ENCODE measurements at places on chromosomes 13 and 19.

GRCh38 chr13:111962431-111962891, 104.5 kb upstream of the SOX1 start:
- no peak for DNase-seq

DNA sequence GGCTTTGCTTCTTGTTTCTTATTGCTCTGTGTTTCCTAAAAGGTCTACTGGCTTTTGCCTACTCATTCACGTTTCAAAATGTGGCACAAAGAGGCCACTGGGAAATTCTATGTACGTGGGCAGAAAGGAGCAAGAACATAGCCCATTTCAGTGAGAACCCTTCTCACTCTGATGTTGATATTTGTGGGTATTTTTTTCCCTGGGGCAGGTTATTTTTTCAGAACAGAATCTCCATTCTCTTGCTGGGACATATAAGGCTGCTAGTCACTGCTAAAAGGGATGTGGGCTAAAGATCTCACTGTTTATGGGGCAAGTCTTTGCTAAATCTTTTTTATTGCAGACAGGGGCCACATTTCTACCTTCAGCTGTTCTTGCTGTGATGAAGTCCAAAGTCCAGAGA, 27.1 kb downstream of the EDNRB start:
- no peak for DNase-seq

DNA sequence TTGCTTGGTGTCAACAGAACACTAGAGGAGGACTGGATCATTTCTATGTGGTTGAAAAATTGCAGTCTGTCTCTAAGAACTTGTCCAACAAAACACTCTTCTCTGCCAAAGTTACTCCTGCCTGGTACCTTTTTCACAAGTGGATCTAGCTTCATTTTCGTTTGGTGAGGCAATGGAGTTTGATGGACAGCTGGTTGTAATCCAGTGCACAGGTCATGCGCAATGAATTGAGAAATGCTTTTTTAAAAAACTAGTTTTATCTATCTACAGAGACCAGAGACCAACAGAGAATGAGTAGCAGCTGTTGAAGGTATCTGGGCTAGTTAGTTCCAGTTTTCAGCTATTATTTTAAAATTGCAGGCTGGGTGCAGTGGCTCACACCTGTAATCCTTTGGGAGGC, 12.0 kb upstream of the KBTBD6 start:
- DNase-seq, result no peak

DNA sequence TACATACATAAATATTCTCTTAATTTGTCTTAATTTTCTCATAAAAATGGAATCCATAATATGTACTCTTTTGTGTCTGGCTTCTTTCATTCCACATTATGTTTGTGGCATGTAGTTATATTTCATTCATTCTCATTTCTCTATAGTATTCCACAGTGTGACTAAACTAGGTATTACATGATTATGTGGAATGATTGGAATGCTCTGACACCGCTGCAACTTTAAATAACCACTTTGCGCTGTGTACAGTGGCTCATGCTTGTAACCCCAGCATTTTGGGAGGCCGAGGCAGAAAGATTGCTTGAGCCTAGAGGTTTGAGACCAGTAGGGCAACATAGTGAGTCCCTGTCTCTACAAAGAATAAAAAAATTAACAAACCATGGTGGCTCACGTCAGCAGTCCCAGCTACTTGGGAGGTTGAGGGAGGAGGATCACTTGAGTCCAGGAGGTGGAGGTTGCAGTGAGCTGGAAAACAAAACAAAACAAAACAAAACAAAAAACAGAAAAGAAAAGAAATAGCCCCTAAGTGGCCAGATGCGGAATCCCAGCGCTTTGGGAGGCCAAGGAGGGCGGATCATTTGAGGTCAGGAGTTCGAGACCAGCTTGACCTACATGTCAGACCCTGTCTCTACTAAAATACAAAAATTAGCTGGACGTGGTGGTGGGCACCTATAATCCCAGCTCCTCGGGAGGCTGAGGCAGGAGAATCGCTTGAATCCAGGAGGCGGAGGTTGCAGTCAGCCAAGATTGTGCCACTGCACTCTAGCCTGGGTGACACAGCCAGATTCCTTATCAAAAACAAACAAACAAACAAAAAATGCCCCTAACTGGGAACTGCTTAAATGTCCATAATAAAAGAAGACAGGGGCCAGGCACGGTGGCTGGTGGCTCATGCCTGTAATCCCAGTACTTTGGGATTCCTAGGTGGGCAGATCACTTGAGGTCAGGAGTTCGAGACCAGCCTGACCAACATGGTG, 8.0 kb upstream of the SAE1 start:
- DNase-seq, result no peak

DNA sequence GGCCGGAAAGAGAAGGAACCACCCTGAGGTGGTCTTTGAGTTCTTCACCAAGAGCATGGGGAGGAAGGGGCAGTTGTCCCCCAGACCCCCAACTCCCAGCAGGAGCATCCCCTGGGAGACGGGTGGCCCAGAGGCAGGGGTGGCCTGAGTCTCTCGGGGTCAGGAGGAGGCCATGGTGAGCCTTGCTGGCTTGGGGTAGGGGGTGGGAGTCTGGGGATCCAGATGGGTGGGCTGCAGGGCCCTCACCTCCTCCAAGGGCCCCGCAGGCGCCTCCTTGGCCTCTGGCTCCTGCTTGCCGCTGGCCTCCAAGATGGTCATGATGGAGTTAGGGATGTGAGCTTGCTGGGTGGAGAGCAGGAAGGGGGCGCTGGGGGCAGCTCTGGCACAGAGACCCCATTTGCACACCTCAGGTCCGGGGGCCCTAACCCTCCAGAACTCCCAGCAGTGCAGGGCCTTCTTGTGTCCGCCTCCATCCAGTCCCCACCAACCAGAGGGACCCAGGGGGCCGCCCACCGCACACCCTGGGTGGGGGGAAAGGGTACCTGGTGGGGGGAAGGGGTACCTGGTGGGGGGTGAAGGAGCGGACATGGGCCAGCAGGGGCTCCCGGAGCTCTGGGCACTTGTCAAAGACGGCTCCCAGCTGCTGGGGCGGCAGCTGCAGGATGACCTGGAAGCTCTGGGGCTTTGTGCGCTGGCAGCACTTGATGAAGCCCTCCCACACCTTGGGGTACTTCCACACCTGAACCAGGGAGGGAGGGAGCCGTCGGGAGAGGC, 1.3 kb upstream of the RSPH6A start:
- DNase-seq, result no peak

GRCh38 chr19:35509018-35509652, 4.3 kb downstream of the DMKN start:
- DNase-seq, result peak; percentile 61

DNA sequence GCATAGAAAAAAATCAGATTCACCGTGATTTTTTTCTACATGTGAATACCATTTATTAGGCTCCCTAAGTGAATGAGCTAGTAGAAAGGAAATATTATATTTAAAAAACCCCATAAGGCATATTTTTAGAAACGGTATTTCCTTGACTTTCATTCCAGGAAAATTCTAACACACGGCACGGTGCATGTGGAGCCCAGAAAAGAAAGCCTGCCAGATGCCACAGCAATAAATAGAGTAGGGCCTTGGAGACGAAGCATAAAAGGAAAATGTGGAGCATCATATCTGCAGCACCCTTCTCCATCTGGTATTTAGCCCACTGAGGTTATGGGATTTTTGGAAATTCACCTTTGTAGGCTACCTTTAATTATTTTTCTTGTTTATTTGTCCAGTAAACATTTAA, 314.4 kb downstream of the ENOX1 start:
- no peak for DNase-seq

- no peak for DNase-seq
These were observed 93.5 kb downstream of the ZDHHC20 start for GRCh38 chr13:21365574-21365973.

GRCh38 chr13:25198647-25199046, 26.6 kb upstream of the AMER2 start:
- no peak for DNase-seq

DNA sequence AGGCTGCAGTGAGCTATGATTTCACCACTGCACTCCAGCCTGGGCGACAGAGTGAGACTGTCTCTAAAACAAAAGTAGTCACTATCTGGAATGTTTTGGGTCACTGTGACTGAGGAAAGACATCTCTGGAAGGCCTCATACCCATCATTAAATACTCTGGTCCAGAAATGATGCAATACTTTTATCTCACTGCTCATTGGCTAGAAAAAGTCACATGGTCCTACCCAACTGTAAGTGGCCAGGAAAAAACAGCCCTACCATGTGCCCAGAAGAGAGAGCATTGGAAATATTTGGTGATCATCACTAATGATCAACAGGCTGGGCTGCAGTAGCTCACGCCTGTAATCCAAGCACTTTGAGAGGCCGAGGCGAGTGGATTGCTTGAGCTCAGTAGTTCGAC, 29.8 kb downstream of the PNPLA6 start:
- no peak for DNase-seq

GRCh38 chr13:110797230-110797877, 83.9 kb downstream of the ING1 start:
- no peak for DNase-seq

- peak; percentile 72 for DNase-seq
These were observed at the start of gene EDNRB for GRCh38 chr13:77918391-77919245. EDNRB (minus strand) TSS chr13:77918831; CDS start chr13:77918573, 258 bp downstream.

DNA sequence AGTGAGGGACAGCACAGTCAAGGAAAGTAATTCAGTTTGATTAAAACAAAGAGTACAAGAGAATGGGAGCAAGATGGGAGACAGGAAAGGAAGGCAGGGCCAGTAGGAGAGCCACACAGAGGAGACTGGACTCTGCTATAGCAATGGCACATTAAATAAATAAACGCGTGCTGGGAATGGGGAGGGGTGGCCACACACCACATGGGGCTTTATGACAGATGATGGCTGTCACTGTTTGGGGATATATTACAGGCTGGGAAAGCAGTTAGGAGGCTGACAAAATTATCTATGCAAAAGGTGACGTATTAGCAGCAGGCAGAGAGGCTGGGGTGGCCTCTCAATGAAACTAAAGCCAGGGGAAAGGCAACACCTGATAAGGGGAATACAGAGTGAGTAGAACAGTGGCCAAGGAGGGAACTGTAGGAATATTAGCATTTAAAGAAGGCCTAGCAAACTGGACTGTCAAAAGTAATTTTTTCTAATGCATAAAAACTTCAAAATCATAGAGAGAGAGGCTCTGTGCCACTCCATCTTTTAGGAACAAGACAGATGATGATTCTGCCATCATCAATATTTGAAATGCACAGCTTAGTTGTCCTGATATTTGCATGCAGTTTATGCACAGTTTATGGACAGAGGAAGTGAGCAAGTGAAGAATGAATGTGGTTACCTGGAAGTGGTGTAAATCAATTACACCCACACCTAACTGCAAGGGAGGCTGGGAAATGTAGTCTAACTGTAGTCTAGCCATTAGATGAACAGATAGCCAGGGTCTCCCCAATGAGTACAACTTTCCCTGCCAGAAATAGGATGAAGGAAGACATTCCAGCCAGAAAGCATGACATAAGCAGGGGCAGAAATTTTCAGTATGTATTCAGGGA, 346.5 kb downstream of the FOXO1 start:
- DNase-seq, result no peak

DNA sequence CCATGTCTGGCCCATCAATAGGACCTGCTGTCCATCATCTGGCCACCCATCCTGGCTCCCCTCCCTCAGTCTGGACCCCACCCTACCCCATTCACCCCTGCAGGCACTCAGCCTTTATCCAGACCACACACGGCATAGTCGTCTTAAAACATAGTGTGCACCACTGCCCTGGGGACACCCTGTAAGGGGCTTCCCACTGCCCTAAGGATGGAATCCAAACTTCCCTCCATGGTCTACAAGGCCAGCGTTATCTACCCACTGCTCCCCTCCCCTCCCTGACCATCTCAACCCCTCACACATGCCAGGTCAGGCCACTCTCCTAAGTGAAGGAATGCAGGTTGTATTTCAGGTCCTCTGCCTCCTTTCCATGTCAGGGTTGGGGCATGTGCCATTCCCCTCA, 352.7 kb upstream of the ZNF507 start:
- DNase-seq, result no peak

GRCh38 chr19:12494260-12494860, 9.7 kb upstream of the ZNF709 start:
- no peak for DNase-seq

GRCh38 chr13:100244431-100244830, 155.5 kb downstream of the PCCA start:
- DNase-seq, result no peak

GRCh38 chr19:35468637-35469036, 20.6 kb downstream of the FFAR2 start:
- peak; percentile 24 for DNase-seq

DNA sequence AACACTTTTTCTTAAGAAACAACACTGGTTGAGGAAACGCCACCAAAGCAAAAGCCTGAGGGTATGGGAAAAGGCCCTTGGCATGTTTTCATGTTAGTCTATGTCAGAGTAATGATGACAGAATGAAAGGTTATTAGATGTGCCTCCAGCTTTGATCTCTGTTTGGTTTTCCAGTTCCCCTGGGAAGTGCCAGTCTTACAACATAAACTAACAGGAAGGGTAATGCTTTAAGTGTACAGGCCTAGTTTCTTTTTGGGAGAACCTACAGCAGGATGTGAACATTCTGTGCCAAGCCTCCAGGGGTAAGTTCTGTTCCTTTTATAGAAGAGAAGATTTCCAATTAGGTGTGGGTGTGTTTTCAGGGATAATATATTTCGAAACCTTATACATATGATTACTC, 121.7 kb downstream of the FNDC3A start:
- DNase-seq, result no peak

GRCh38 chr13:79621449-79621848, 140.5 kb downstream of the NDFIP2 start:
- DNase-seq, result no peak

DNA sequence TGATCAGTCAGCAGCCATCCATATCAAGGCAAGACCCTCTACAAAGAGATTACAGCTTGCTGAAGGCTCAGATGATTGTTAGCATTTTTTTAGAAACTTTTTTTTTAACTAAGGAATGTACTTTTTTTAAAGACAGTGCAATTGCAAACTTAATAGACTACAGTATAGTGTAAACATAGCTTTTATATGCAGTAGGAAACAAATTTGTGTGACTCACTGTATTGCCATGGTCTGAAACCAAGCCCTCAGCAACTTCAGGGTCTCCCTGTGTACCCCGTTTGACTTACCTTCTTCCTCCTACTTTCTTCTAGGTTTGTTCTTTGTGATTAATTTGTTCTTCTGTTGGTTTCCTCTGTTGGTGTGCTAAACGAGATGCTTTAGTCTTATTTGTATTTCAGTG, 93.0 kb upstream of the TEX29 start:
- DNase-seq, result no peak

DNA sequence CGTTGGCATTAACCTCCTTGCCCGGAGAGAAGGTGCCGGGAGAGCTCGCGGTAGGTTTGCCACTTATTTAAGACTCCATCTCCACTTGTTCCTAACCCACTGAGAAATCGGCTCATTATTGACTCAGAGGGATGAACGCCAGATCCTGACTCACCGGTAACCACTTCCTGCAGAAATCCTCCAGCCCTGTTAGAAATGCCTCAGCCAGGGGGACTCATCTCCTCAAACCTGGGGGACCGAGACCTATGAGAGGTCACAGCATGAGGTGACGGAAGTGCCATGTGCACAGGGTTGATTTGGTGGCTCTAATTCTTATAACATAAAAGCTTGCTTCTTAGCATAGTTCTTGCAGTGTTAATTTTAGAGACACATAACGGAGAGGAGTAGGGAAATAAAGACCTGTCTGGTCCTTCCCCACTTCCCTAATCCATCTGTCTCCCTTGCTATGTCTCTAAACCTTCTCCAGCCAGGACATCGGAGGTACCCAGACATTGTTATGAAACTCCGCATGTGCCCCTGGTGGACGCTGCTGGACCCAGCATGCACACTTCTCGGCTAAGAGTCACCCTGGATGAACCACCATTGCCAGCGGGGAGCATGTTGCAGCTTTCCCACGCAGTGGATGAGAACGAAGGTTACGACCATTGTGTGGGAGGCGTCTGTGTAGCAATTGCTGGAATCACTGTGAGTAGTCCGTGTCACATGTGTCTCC, 158.9 kb downstream of the EFNB2 start:
- peak; percentile 12 for DNase-seq

GRCh38 chr13:71360041-71360440, 507.0 kb downstream of the DACH1 start:
- no peak for DNase-seq
